ENCODE measurements at places on chromosomes 2 and 18. TPM values are rescaled to one million over a fixed set of nuclear protein-coding genes. Genes with fewer than 3 reads are reported as not detected.

Gene C2orf92
- total RNA-seq: 21.1 TPM

Gene MARCHF4
- total RNA-seq: not detected

Gene SKOR2
- total RNA-seq: not detected

Gene MOGAT1
- total RNA-seq: not detected

Gene PROM2
- total RNA-seq: 0.69 TPM

Gene SERPINB11
- not detected for total RNA-seq

Gene STK16
- total RNA-seq: 19.8 TPM

- no peak overlapping the region for H3K4me3 ChIP-seq
- no peaks in the 10 kb centered on the region for H3K4me1 ChIP-seq
- H3K27me3 ChIP-seq: peaks cover 7% of the 10 kb centered on the region
- no peak for DNase-seq
- no peak overlapping the region for H3K27ac ChIP-seq
Observed at GRCh38 chr2:72154386-72154975, 6.8 kb upstream of the CYP26B1 start.

DNA sequence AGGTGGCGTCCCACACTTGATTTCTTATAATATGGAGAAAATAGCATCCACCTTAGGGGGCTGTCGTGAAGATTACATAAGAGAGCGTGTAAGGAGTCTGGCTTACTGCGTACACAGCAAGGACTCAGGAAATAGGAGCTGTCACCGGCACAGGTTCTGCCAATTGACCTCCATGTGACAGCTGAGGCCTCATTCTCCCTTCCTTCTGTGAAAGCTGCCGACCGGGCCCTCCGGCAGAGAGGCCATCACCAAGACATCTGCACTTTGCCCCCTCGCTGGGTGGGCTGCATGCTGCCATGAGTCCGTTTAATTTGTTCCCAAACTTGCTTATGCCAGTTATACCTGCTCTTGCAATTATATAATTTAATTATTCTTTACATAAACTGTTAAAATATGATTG is 27.7 kb downstream of the HS1BP3 start:
- H3K36me3 ChIP-seq: peaks cover 4% of the 10 kb centered on the region
- no peak for DNase-seq
- H3K27me3 ChIP-seq: no peaks in the 10 kb centered on the region
- H3K27ac ChIP-seq: no peak overlapping the region

DNA sequence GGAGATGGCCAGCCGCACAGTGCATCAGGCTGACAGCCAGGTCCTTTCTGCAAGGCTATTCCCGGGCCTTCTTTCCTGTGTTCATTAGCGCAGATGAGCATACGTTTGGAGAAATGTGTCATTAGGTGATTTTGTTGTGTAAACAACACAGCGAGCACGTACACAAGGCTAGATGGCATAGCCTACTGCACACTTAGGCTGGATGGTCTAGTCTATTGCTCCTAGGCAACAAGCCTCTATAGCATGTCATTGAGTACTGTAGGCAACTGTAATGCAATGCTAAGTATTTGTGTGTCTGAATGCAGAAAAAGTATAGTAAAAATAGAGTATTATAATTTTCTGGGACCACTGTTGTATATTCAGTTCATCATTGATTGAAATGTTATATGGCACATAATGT is 50.9 kb upstream of the PHLPP1 start:
- H3K36me3 ChIP-seq: no peaks in the 10 kb centered on the region
- H3K27ac ChIP-seq: no peak overlapping the region
- H3K4me1 ChIP-seq: no peaks in the 10 kb centered on the region

DNA sequence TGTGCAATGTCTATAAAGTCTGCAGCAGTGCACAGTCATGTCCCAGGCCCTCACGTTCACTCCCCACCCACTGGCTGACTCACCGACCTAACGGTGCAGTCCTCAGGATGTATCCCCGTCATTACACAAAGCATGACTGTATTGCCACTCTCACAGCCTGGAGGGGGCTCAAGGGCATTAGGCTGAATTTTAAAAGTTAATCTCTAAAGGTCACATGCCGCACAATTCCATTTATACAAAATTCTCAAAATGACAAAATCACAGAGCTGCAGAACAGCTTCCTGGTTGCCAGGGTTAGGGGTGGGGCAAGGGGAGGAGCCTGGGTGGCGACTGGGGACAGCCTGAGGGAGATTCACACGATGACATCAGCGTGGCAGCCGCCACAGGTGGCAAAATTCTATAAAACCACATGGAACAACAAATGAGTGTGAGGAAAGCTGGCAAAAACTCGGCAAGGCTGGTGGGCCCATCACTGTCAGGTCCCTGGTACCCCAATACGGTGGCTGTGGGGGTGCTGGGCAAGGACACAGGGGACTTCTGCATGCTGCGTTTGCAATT is 97.6 kb downstream of the NDUFA10 start:
- H3K27ac ChIP-seq: no peak overlapping the region
- no peaks in the 10 kb centered on the region for H3K36me3 ChIP-seq
- no peaks in the 10 kb centered on the region for H3K27me3 ChIP-seq
- peak overlapping the region; percentile 46 for H3K4me3 ChIP-seq
- H3K4me1 ChIP-seq: no peaks in the 10 kb centered on the region
- DNase-seq: no peak

DNA sequence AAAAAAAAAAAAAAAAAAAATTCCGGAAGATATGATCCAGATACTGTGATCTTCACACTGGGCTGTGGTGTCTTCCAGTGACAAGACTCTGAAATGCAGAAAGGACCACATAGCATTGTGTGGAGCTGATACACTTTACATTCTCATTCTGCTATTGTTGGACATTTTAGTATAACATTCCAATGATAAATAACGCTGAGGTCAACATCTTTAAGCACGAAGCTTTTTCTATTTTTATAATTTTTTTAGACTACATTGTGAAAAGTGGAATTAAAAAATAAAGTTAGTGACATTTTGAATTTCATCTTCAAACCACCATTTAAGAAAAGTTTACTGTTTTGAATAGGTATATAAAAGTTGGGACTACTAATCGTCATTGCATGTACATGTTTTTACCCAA is 62.7 kb downstream of the CDCA7 start:
- no peak for DNase-seq
- H3K27ac ChIP-seq: no peak overlapping the region
- no peak overlapping the region for H3K4me3 ChIP-seq

DNA sequence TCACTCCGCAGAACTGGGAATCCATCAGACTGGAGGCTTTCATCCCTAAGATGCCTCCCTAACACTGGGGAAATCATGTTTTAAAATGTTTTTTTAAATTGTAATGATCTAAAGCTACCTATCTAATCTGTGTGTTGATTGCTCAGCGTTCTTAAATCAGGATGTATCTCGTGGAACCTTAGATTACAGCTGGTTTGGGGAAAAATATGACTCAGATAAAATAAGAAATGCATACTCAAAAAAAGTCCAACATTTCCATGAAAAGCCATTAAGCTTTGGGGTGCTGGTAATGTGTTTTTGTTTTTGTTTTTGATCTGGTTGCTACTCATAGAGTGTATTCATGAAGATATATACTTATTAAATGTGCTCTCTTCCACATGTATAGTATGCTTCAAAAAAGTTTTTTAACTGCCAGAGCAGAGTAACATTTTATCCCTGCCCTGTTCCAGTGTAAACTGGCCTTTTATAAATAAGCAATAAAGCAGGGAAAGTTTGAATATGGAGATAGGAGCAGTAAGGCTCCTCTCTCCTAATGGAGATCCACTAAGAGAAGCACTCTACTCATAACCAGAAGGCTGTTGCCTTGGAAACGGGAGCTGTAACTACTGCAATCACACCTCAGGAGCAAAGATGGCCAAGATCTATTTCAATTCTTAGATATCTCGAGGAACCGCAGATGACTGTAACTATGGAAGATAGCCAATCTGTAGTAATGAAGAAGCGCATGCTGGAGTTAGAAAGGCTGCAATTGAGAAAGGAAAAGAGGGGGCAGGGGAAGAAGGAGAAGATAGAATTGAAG is 41.6 kb downstream of the ANKRD44 start:
- no peaks in the 10 kb centered on the region for H3K36me3 ChIP-seq
- DNase-seq: no peak
- H3K27me3 ChIP-seq: no peaks in the 10 kb centered on the region
- H3K27ac ChIP-seq: peak overlapping the region; percentile 63

- H3K27me3 ChIP-seq: no peaks in the 10 kb centered on the region
- no peaks in the 10 kb centered on the region for H3K36me3 ChIP-seq
- no peaks in the 10 kb centered on the region for H3K4me1 ChIP-seq
Observed at GRCh38 chr2:105125428-105125827, 87.6 kb downstream of the MRPS9 start.

GRCh38 chr2:136305517-136306192 is 187.7 kb upstream of the CXCR4 start:
- no peak for DNase-seq
- no peak overlapping the region for H3K4me3 ChIP-seq
- no peak overlapping the region for H3K27ac ChIP-seq

GRCh38 chr2:161580426-161580825 is 43.8 kb upstream of the SLC4A10 start:
- DNase-seq: no peak
- H3K4me1 ChIP-seq: no peaks in the 10 kb centered on the region
- H3K27ac ChIP-seq: no peak overlapping the region
- H3K4me3 ChIP-seq: no peak overlapping the region

GRCh38 chr18:79614211-79614955 is 65.2 kb upstream of the CTDP1 start:
- H3K36me3 ChIP-seq: no peaks in the 10 kb centered on the region
- no peak overlapping the region for H3K27ac ChIP-seq
- H3K4me1 ChIP-seq: no peaks in the 10 kb centered on the region
- H3K27me3 ChIP-seq: no peaks in the 10 kb centered on the region
- H3K4me3 ChIP-seq: no peak overlapping the region
